ENCODE measurements at places on chromosomes 5 and 9. TPM values are rescaled to one million over a fixed set of nuclear protein-coding genes. Genes with fewer than 3 reads are reported as not detected.

The CDH6 gene
- 0.15 TPM for total RNA-seq

The SOHLH1 gene
- not detected for total RNA-seq

The SLC22A4 gene
- 3.0 TPM for total RNA-seq

The PCDH12 gene
- 0.03 TPM for total RNA-seq

The CEP72 gene
- total RNA-seq: 11.0 TPM

The GLRA1 gene
- total RNA-seq: not detected

The ARID3C gene
- total RNA-seq: not detected

The AMBP gene
- 0.91 TPM for total RNA-seq

The CFAP90 gene
- 0.18 TPM for total RNA-seq

The GPR150 gene
- 0.29 TPM for total RNA-seq

DNA sequence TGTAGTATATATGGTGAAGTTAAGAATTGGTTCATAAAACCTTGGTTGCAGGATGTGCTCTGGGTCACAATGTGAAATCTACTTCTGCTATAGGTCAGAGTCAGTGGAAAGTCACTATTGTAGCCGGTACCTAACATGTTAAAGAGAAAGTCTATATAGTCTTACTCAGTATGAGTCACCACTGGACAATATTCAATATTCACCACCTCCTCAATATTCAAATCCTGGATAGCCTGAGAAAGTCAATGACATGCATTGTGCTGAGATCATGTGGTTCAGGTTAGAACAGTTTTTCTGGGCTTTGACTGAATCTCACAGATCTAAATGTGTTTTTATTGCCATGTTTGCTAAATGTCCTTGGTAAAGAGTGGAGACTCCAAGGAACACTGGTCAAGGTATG is 108.8 kb downstream of the HMHB1 start:
- no peak for DNase-seq

DNA sequence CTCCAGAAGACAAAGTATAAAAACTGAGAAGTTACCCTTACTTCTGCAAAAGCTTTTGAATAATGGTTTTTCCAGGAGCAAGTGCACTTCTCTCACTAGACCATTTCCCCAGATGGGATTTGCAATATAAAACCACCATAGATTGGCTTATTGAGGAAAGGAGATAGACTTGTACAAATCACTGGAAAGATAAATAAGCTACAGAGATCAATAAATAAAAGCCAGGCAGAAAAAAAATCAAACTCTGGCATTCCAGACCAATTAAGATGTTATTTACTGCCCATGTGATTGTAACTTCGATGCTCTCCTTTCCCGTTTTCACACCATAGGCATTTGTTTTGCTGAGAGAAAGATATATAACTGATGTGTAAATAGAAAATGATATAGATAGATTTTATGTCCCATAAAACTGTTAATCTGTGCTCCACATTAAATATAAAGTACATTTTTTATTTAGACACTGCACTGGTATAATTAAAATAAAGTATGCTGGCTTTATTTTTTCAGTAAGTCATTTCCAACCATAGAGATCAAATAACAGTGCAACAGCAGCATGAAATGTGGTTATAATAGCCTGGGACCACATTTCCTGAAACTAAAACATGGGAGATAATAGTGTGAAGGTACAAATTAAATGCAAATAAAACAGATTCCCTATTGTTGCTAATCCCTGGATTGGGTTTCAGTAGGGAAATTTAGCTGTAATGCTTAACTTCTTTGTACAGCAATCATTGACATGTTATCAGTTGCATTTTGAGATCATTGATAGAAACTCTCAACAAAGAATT is 177.7 kb downstream of the NR2F1-AS1 start:
- DNase-seq: no peak

DNA sequence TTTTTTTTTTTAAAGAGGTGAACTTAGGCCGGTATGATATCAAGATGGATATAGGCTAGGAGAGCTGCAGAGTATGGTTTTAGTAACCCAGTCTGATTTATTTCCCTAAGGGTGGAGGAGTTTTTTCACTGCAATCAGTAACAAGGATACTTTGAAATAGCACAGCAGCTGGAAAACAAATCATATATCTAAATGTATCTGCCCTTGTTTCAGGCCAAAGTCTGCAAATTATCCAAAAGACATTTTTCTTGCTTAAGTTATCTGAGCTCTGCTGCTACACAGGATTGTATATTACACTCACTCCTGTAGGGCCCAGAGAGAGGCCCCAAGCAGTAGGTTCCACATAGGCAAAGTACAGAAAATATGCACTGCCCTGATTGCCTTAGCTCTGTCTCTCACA is 222.4 kb downstream of the NTRK2 start:
- no peak for DNase-seq

- DNase-seq: no peak
Observed at GRCh38 chr5:72518001-72518683, 10.9 kb upstream of the ZNF366 start.

DNA sequence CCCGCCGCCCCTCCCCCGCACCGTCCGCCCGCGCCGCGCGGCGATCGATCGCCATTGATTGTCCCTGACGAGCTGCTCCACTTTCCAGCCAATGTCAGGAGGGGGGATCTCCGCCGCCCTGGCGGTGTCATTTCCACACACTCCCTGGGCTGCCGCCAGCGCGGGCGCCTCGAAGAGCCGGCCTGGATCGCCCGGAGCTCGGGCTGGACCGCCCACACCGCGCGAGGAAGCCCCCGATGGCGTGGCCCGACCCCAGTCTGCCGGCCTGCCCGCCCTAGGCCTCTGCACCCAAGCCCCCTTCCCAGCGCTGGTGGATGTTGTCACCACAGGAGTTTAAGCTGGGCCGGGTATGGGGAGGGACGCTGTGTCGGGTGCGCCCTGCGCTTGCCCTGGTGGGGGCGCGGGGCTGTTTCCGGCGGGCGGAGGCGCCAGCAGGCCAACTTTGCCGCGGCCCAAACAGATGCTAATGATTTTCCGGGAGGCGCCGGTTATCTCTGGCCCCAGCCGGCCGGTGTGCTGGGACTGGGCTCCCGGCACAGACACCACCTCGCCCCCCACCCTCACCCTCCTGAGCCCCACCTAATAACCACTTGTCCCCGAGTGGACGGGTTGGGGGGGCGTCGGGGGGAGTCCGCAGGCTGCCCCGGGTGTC is 10.6 kb upstream of the CXXC5 start:
- peak; percentile 90 for DNase-seq

GRCh38 chr5:74042959-74043358 is 417.0 kb downstream of the ARHGEF28 start:
- peak; percentile 87 for DNase-seq

DNA sequence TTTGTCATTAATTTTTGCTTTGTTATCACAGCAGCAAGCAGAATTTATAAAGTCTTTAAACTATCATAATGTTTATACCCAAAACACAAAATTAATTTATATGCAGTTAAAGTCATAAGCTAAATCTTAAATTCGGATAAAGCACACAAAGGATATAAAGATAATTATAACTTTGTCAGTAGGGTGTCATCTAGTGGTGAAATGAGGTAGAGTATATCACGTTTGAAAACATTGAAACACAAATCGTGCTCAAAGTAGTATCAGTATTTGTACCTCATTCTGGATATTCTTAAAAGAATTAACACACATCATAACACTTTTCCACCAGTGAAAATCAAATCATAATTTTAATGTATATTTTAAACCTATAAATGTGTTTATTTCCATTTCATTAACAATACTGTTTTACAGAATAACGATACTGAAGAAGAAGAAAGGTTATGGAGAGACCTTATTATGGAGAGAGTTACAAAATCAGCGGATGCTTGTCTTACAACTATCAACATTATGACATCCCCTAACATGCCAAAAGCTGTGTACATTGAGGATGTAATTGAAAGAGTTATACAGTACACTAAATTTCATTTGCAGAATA is 129.5 kb downstream of the NIPBL start:
- DNase-seq: no peak

GRCh38 chr5:115151208-115151805 is 18.4 kb downstream of the TRIM36 start:
- no peak for DNase-seq

GRCh38 chr9:116686135-116686534 is 970 bp upstream of the TRIM32 start:
- DNase-seq: no peak

DNA sequence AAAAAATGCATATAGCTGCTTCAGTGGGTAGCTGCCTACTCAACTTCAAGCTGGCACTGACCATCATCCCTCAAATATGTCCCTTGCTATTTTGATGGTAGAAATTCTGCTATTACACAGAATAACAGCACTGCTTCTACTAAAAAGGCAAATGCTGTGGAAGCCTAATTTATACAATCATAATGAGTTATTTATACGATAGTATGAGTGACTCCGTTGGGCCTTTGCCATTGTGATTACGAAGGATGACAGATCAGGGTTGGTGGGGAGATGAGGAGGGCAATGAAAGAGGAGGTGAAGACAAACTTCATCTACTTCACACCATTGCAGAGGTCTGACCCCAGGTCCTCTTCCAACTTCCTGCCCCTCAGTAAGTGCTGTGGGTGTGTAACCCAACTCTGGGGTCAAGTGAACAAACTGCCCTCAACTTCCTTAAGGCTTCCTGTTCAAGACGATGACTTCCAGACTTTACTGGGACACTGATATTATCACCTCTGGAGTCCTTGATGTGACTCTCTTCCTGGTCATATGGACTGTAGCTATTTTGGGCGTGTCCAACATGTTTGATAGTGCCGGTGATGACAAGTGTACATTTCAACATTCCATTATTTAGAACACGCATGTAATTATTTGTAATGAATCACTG is 74.1 kb upstream of the RPS23 start:
- peak; percentile 44 for DNase-seq

- DNase-seq: no peak
Observed at GRCh38 chr9:36099718-36100117, 36.8 kb upstream of the GLIPR2 start.

- no peak for DNase-seq
Observed at GRCh38 chr9:16475257-16475656, 395.2 kb downstream of the BNC2 start.

GRCh38 chr5:42767491-42768105 is 11.0 kb downstream of the CCDC152 start:
- no peak for DNase-seq

Measured in Daoy (cell line).